Breast epithelium (tissue), 4 donors: ENCODE measurements at places on chromosomes 6 and 20. TPM values are rescaled to one million over a fixed set of nuclear protein-coding genes. Genes with fewer than 3 reads are reported as not detected.

- DNase-seq = no peak
Measured at GRCh38 chr20:54633374-54634355, 158.3 kb downstream of the DOK5 start.

DNA sequence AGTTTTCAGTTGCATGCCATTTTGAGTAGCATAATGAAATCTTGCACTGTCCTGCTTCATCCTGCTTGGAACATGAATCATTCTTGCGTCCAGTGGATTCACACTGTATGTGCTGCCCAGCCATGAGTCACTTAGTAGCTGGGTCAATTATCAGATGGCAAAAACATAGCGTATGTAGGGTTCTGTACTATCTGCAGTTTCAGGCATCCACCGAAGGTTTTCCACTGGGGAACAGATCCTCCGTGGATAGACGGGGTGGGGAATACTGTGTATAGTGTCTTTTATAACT is 61.4 kb downstream of the IL22RA2 start:
- no peak for DNase-seq

DNA sequence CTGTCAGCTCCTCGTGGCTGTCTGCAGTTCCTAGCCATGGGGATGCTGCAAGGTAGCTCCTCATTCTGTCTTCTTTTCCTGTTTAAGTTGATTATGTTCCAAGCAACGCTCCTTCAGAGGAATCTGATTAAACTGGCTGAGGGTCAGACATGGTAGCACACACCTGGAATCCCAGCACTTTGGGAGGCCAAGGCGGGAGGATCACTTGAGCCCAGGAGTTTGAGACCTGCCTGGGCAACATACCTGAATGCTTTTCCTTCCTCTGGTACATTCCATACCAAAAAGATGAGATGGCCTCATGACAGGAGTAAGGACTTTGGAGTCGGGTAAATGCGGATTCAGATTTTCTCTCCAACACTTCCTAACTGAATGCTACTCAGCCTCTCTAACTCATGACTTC is 246.8 kb upstream of the JARID2 start:
- no peak for DNase-seq

DNA sequence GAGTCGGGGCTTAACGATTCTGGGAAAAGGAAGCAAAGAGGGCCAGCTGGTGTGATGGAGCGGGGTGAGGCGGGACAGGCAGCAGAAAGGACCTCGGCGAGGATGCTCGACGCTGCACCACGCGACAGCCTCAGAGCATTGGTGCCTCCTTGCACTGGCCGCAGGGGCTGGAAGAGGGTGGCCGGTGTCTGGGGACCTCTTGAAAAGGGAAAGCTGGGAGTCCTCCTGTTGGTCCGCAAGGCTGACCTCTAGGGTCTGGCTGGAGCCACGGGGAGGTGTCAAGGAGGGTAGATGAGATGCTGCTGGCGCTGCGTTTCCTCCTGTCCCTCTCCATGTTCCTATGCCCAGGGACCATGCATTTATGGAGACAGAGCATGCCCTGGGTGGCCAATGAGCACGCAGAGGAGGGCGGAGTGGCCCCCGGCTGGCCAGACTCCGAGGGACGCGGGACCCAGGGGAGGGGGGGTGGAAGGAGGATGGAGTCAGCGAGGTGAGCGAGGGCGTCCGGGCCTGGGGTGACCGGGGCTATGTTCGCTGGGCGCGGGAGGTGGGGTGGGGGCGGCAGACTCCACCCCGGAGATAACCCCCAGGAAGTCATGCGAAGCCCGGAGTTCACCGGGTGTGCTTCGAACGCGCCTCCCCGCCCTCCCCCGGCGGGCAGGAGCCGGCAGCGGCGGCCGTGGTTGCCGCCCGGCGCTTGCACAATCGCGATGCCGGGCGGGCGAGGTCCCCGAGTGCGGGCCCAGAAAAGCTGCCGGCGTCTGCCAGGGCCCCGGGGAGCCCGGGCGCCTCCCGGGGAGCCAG is at the start of gene CYP24A1:
Gene CYP24A1 (minus strand): TSS at position 334 of the 804 bp plus-strand sequence. CDS start 407 bp downstream, outside the sequence.
- no peak for DNase-seq

- DNase-seq = no peak
Measured at GRCh38 chr6:137848672-137849071, 18.4 kb upstream of the TNFAIP3 start.

GRCh38 chr6:132490478-132491204 is 22.3 kb downstream of the STX7 start:
- no peak for DNase-seq

DNA sequence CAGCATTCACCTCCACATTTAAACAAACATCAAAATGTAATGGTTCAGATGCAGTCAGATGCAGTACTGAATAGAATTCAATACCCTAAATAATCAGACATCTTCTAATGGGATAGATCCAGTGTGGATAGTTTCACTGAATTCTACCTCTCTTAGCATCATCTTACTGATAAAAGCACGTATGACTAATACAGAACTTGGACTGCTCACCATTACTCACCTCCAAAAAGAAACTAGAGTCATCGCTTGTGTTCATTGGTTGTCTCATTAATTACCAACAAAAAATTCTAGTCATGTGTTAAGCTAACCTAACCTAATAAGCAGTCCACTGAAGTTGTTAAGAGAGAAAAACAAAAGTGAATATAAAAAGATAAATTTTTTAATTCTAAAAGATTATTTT is 165.9 kb upstream of the IRAK1BP1 start:
- DNase-seq = no peak

DNA sequence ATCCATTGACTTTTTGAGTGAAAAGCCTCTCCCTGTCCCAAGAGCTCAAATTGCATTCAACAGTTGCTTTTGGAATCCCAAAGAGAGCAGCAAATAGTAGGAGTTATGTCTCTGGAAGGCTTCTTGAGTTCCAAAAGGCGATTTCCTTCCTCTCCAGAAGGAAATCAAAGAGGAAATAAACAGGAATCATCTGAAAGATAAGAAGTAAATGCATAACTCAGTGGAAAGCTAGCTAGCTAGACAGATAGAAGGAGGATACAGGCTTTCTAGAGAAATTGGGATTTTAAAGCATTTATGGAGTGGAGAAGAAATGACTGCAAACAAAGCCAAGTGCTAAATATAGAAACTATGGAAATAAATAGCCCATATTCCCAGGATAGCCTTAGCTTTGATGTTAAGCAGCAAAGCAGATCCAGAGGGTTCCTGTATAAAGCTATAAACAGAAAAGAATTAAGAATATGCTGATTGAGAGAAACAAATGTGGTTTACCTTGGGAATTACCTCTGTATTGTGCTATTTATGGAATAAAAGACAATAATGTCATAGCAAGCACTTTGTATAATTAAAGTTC is 214.7 kb downstream of the PLCB1 start:
- no peak for DNase-seq

DNA sequence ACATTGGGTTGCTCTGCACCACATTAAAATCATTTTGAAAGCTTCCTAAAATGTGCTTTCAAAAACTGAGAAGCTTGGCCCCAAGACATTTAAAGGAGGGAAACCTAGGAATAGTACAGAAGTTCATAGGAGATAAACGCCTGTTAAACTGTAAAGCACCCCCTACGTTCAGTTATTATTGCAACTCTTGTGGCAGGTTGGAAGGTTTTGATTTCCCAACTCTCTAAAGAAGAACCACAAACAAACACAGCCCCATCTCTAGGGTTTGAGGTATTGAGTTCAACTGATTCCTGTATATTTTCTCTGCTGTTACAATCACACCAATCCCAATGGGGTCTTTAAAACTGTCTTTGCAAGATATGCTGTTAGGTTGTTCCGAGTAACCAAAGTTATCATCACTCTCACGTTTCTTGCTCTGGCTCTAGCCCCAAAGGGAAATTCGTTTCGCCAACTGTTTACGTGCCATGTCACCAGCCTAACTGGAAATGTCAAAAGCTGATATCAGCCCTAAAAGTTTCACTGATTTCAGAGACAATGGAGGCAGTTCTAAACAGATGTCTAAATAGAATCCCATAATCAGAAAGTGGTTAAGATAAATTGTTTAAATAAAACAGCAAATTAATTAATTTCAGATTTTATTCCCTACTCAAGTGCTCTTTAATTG is 12.1 kb downstream of the TFAP2A start:
- DNase-seq = no peak

- no peak for DNase-seq
Measured at GRCh38 chr6:24936641-24937317, 1.0 kb upstream of the RIPOR2 start.

DNA sequence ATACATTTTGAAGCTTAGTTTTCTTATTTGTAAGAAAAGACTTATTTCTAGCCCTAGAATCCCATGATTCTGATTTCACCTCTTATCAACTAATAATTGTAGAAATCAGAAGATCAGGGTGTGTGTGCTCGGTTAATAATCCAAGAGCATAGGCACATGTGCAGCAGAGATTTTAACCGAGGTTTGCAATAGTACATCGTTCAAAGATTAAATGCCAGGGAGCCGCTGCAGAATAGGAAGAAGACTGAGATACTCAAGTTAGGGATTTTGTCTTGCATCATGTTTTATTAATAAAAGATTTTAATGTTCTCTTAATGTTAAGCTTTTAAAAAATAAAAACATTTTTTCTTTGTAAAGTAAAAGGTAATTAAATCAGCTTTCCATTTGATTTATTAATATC is 6.9 kb downstream of the STX16 start:
- DNase-seq = no peak

DNA sequence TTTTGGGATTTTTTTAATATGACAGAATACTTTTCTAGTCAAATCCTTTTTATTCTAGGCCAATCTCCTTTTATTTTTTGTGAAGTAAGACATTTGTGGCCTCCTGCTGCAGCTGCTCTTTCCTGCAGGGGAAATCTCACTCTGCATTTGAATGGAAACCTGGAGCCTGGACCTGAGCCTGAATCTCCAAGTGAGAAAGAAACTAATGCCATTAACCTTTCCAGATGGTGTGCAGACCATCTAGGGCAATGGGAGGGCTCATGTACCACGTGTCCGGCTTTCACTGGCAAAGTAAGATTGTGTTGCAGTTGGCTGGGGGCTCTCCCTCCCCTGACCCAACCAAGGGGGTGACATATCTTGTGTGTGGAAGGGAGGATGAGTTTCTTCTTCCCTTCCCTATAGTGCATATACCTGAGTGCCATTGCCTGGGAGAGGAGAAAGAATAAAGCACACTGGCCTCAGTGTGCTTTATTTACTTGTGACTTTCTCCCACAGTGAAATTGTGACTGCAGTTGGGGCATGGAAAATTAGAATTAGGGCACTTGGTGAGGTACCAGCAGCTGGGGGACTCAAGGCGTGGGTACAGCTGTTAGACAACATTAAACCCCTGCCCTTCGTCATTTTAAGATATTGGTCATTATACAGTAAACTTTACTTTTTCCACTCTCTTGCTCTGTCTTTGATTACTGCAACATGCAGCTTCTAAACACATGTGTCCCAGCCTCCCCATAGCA is 159.8 kb upstream of the RIN2 start:
- no peak for DNase-seq

TPD52L1 gene
- 266 TPM for total RNA-seq

CAPN11 gene
- total RNA-seq = 1.1 TPM

MOCS3 gene
- 6.4 TPM for total RNA-seq

CCN2 gene
- 91.1 TPM for total RNA-seq

DNAJC5 gene
- total RNA-seq = 31.1 TPM

RBPJL gene
- not detected for total RNA-seq

SLC22A23 gene
- 22.9 TPM for total RNA-seq

HSPA1L gene
- total RNA-seq = 1.9 TPM

SLC17A2 gene
- not detected for total RNA-seq
